ENCODE measurements at places on chromosomes 4 and X. TPM values are rescaled to one million over a fixed set of nuclear protein-coding genes. Genes with fewer than 3 reads are reported as not detected.

The ARHGAP36 gene
- total RNA-seq: 0.46 TPM

The CCKAR gene
- not detected for total RNA-seq

The CXXC4 gene
- total RNA-seq: 1.6 TPM

The FREM3 gene
- not detected for total RNA-seq

The PTTG2 gene
- total RNA-seq: not detected

DNA sequence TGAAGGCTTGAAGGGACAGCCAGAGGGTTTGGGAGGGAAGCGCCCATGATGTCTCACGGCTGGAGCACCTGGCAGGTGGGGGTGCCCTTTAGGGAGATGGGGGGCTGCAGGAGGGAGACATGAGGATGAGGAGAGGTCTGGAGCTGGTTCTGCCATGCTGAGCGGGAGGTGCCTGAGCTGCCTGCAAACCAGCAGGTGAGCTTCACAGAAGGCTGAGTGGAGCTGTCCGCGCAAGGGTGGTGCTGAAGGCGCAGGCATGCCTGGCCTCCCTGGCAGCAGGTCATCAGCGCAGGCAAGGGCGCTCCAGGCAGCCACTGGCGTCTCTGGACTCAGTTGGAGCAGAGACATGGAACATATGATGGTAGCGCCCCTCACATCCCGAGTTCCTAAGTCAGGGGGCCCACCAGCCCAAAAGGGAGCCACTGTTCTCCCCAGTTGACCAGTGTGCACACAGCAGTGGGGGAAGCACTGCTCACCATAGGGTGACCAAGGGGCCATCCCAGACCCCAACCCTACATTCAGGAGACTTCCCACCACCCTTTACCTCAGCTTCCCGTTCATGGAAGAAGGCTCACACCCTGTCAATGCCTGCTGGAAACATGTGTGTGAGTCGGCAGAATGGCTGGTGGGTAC lies 25.8 kb downstream of the ADRA2C start:
- peak; percentile 31 for DNase-seq

DNA sequence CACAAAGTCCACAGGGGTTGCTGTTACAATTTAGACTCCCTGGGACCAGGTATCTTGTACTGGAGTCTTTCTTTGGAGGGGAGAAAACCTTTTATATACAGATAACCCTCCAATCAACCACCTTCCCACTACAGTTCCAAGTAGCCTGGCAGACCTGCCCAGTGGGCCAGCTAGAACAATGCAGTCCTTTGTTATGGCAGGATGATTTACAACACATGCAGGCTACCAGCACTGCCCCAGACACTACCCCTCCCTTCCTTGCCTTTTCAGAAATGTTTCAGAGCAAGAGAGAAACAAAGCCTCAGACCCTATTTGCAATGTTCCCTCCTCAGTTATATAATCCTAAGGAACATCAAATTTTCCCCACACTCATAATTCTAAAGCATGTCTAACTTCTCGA lies 11.1 kb downstream of the RASL11B start:
- no peak for DNase-seq

GRCh38 chr4:84907145-84907544 lies 59.3 kb downstream of the WDFY3 start:
- no peak for DNase-seq

- DNase-seq: no peak
Observed at GRCh38 chr4:22695917-22696316, 3.2 kb downstream of the GBA3 start.

DNA sequence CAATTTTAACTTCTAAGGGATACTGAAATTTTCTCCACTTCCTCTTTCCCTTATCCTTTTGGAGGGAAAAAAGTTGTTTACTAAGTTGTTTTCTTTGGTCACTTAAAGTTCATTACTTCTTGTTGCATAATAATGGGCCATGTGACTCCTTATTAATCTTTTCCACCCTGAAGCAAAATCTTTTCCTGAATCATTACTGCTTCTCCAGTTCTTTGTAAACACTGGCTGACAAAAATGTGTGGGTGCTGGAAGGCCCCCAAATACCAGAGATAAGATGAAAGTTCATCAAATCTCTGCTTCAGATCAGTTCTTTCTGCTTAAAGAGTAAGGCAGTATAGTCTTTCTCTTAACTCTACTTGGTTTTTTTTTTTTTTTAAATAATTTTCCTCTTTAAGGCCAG lies 108.9 kb upstream of the NHS start:
- DNase-seq: no peak

DNA sequence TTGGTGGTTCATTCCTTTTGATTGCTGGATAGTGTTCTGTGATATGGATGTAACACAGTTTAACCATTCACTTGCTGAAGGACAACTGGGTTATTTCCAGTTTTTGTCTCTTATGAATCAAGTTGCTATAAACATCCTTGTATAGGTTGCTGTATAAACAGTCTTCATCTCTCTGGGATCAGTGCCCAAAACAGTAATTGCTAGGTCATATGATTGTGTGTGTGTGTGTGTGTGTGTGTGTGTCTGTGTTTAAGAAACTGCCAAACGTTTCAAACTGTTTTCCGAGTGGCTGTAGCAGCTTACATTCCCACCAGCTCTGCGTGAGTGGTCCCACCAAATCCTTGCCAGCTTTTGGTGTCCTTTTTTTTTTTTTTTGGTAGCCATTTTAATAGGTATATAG lies 60.4 kb downstream of the F11 start:
- DNase-seq: peak; percentile 47

DNA sequence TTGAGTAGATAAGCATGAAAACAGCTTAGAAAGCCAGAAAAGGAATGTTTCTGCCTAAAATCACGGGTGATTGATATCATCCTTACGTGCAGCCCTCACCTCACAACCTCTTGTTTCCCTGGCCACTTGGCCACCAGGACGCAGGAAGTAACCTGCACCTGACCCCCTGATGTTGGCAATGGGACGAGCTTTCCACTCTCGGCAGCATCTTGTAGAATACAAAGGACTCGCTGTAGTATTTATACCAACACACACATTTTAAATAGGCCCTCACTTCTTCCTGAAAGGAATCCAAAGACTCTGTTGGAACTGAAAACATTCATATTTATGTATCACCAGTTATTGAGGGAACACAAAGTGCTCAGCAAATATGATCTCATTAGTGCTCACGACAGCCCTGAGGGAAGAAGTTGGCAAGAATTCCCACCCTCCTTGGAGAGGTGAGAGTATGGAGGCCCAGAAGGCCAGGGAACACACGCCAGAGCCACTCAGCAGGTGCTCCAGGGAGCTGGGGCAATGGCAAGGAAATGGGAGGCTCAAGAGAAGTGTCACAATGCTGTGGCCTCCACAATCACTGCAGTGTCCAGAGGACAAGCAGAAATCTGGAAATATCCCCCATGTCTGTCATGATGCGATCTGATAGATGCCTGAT lies 103.3 kb upstream of the KIT start:
- no peak for DNase-seq

- no peak for DNase-seq
Observed at GRCh38 chrX:71532078-71532752, 689 bp upstream of the OGT start.

- no peak for DNase-seq
Observed at GRCh38 chr4:66639361-66639760, 905.9 kb downstream of the CENPC start.

- no peak for DNase-seq
Observed at GRCh38 chrX:16785247-16786138, 773 bp upstream of the TXLNG start.

DNA sequence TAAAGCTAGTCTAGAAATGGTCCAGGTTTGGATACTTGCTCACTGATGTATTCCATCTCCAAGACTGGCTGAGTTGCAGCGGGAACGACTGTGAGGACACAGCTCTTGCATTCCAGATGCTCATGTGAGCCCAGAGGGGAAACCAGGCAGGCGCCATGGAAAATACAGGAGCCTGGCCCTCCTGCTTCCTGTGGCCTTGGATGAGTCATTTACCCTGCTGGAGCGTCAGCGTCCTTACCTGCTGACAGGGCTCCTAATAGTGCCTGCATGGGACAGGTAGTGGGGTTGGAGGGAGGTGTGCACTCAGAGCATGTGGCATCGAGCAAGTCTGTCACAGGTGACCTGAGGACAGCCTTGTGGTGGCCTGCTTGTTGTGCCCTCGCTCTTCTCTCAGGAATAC lies 69.4 kb downstream of the NSG1 start:
- DNase-seq: no peak

GRCh38 chrX:15679246-15679645 lies 14.6 kb upstream of the CLTRN start:
- no peak for DNase-seq

GRCh38 chr4:2484993-2485392 lies 16.1 kb downstream of the RNF4 start:
- DNase-seq: no peak
